Activated CD4-positive, alpha-beta memory T cell treated with anti-CD3 and anti-CD28 coated beads for 36 hours (primary cell): ENCODE measurements at places on chromosomes 3 and 15.

DNA sequence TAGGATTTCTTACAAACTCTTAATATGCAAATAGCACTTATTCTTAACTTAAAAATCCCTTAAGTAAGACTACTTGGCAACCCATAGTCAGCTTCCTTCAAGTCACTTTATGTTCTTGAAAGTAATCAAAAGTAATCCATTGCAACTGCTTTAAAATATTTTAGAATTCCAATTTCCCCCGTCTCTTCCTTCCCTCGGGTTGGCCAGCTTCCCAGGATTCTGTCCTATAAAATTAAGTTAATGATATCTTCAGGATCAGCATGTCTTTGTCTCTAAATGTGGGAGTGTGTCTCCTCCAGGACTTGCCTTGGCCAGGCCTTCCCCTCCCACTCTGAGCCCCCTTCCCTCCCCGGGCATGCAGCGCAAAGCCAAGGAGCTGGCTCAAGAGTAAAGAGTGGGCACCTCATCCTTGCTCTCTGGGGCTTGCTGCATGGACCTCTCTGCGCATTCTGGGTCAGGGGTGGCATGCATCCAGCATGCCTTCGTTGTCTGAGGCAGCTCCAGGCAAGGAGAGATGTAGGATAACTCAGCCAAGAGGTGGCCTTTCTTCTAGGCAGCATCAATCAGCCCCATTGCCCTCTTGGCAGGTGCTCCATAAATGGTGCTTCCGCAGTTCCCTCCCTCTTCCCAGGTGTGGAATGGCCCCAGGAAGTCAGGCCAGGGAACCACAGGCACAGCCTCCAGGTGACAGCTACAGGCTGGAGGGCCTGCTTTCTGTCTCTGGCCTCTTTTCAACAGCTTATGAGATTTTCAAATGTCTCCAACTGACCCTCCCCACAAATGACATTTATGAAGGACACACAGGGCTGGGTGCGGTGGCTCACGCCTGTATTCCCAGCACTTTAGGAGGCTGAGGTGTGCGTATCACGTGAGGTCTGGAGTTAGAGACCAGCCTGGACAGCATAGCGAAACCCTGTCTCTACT lies 108.7 kb upstream of the ALDH1A3 start:
- no peak for DNase-seq

GRCh38 chr15:98113327-98113726 lies 152.8 kb downstream of the ARRDC4 start:
- no peak for DNase-seq

DNA sequence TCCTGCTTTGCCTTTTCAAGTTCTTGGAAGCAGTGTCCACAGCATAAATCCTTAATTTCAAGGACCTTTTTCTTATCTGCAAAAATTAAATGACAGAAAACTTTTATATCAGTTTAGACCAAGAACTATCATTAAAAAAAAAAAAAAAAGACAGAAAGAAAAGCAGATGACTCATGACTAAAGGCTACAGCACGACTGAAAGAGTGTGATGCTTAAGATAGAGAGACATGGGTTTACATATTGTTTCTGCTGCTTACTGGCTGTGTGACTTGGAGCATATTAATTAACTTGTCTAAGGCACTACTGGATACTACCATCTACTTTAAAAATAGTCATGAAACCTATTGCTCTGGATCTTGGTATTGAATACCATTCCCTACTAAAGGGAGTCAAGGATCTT lies 62.3 kb downstream of the CEP152 start:
- no peak for DNase-seq

DNA sequence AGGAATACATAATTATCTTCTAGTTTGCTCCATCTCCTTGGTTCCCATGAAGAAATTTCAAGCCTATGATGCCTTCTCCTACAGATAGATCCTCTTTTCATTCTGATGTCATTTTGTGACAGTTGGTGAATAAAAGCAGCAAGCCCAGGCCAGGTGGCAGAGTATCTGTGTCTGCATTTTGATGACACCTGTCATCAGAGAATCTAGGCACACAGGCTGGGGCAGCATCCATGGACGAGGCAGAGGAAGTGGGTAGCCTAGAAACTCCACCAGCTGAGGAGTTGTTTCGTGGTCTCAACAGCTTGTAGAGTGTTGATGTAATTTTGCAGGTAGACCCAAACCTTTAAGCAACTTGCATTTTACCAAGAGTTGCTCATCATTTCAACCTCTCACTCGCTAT lies 269.8 kb downstream of the FEZF2 start:
- no peak for DNase-seq

DNA sequence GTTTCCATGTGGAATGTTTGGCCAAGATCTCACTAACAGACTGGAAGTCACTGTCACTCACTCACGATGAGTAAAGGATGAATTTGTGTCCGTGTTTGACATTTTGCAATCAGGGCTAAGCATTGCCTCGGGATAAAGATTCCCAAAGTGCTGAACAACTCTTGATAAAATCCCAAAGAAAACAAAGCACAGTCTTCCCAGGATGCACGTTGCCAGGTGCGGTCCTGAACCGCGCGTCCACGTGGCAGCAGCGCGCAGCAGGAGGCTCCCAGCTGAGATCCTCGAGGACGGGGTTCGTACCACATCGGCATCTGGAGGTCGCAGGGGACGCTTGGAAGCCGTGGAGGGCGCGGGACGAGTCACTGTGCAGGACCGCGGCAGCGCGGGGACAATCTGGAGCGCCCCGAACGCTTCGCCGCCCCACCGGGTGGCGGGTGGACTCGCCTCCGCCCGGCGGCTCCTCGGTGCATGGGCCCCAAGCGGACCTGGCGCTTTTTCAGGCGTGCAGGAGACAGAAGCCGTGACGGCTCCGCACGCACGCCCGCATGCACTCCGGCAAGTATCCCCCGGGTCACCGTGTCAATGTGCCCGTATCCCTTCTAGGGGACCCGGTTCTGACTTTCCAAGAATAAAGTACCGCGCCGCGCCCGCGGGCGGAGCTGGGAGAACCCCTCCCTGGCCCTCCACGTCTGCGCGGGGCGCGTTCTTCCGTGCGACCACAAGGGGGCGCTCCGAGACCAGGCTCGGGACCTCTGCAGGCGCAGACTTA lies 17.7 kb downstream of the CPN2 start:
- DNase-seq = peak; percentile 92

GRCh38 chr15:101489237-101489598 lies 289 bp downstream of the PCSK6 start:
- DNase-seq = peak; percentile 31

DNA sequence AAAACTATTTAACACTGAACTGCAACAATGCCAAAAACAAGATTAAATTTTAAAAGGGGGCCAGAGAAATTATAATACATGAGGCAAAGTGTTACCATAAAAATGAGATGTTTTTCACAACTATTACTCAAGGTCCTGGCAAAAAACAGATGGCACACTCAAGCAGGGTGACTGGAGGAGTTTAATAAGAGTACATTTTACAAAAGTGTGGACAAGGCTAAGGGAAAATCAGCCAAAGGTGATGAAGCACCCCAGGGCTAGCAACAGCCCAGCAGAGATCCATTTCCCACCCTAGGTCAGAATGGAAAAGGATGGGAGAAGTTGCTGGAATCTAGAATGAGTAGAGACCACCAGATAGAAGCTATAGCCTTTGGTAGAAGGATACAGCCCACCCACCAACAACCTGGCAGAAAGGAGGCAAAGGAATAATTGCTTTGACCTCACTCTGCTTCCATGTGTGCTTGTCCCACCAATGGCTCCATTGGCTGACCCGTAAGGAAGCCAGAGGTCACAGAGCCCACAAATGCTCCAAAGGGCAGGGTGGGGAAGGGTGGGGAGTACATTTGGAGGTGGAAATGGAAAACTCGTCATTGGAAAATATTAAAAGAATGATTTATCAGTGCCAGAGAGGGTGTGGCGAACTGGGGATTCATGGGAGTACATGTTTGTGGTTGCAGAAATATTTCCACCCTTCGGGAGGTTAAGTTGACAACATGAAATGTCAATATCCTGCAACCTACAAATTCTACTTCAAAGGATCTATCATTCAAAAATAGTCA lies 161.0 kb upstream of the UBE2E2 start:
- no peak for DNase-seq

- peak; percentile 82 for DNase-seq
These were observed 78.1 kb upstream of the LMOD3 start for GRCh38 chr3:69200384-69201068.

DNA sequence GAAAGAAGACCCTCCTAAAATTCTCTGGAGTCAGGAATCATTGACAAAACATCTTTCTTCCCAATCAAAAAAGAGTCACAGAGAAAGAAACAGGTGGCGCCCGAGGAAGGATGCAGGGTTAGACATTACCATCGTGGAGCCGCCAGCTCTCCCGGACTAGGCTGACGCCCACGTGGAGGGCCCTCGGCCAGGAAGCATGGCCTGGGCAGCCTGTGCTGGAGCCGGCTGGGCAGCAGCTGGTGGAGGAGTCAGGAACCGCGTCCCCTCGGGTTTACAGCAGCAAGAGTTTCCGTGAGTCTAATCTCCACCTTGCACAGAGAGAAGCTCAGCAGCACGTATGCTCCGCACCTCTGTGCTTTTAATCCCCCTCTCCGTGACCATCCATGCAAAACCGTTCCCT lies 533.7 kb upstream of the ATP11B start:
- DNase-seq = no peak

- DNase-seq = no peak
These were observed 47.4 kb downstream of the CBLB start for GRCh38 chr3:105821433-105821832.

- DNase-seq = peak; percentile 46
These were observed 8.6 kb downstream of the OXSR1 start for GRCh38 chr3:38173834-38174418.

- no peak for DNase-seq
These were observed 665.6 kb upstream of the CCDC54 start for GRCh38 chr3:106711650-106712049.

- DNase-seq = no peak
These were observed 260.7 kb downstream of the ULK4 start for GRCh38 chr3:41701191-41701698.

- DNase-seq = no peak
These were observed 32.8 kb downstream of the CYFIP1 start for GRCh38 chr15:22947101-22948000.

- no peak for DNase-seq
These were observed 163.7 kb downstream of the MEIS2 start for GRCh38 chr15:36936613-36937012.

DNA sequence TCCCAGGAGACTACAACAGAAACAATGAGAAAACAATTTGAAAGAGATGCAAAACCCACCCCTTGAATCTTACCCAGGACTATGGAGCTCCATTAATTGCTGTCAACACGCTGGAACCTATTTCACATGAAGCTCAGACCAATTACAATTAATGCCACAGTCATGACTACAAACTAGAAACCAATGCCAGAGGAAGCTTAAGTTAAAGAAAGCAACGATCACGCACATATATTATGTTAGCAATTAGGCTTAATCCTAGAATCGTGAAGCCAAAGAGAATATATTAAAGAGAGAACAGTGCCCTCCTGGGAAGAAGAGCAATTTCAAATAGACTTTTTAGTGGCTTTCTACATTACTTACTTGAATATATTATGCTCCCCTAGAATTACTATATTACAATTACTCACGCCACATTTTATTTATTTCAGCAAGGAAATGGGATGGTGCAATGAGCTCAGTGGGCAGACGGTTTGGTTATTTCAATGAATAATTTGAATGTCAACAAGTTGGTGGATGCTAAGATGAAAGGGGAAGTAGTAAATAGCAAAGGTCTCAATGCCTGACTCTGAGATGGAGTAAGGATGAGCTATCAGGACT lies 125.5 kb downstream of the GREM1 start:
- no peak for DNase-seq

- DNase-seq = no peak
These were observed 8.6 kb downstream of the NTRK3 start for GRCh38 chr15:88247914-88248313.

GRCh38 chr3:131812433-131812832 lies 222.4 kb downstream of the CPNE4 start:
- DNase-seq = no peak

DNA sequence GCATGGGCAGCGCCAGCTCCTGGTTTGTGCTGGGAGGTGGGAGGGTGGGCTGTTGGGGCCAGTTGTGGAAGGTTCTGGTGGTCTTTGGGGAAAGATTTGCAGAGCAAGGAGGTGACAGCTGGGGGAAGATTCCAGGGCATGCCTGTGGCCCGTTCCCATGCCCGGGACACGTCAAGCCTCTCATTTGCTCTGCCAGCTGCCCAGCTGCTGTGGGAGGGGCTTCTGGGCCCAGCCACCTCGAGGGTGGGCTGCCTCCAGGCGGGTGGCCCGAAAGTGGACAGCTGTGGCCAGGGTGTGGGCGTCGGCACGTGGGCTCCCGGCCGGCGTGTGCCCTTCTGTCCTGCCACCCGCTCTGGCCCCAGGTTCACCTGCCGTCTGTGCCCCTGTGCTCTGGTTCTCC lies 17.2 kb downstream of the PLXNA1 start:
- no peak for DNase-seq

- DNase-seq = no peak
These were observed 11.8 kb downstream of the CD47 start for GRCh38 chr3:108079043-108079442.

- DNase-seq = no peak
These were observed 71.7 kb downstream of the CYP19A1 start for GRCh38 chr15:51266656-51267050.

DNA sequence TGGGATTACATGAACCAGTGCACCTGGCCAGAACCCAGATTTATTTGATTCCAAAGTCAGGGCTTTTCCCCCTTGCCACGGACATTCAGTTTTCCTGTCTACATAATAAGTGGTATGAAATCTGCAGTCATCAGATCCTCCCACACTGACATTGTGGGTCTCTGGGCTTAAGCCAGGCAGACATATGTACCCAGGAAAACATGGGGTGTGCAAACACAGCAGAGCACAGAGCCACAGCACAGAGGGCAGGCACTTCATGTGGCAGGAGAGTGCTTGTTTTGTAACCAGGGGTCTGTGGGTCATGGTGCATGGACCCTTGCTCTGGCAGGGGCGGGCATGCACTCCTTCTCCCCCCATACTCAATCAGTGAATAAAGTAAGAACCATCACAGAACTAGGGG lies 6.1 kb upstream of the ABTB1 start:
- no peak for DNase-seq

GRCh38 chr3:13498354-13499060 lies 18.4 kb downstream of the HDAC11 start:
- DNase-seq = no peak

DNA sequence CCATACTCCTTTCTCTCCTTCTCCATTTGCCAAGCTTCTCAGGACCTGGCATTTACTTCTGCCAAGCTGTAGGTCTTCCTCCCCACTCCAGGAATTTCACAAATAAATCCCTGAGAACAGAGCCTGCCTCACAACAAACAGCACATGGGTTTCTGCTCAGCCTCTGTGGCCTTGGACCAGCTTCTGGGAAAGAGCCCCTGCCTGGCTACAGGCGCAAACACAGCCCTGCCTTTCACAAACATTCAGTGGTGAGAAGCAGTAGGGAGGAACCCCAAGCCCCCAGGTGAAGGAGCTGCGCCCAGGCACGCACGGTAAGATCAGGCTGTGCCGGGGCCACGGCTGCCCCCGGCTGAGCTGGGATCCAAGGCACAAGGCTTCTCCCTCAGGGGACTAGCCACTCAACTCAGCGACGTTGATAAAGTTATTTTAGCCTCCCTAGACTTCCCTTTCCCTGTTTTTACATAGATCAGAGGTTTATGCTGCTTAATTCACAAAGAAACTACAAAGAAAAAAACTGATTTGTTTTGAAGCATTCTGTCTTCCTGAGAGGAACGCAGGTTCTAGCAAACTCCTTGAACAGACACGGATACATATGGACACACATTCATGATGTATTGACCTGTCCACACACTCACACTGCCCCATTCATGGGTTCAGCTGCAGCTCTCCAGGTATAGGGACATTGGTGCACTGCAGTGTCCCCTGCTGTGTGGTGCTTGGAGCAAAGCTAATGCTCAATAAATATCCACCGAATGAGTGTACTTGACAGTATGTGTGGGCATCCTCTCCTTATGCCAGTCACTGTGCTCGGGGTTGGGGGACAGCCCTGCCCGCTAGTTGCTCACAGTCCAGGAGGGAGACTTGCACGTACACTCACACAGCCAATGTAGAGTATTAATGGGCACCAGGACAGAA lies 25.4 kb downstream of the HES1 start:
- no peak for DNase-seq
